Urothelium cell line (cell line): ENCODE measurements at places on chromosomes 5 and 9.

DNA sequence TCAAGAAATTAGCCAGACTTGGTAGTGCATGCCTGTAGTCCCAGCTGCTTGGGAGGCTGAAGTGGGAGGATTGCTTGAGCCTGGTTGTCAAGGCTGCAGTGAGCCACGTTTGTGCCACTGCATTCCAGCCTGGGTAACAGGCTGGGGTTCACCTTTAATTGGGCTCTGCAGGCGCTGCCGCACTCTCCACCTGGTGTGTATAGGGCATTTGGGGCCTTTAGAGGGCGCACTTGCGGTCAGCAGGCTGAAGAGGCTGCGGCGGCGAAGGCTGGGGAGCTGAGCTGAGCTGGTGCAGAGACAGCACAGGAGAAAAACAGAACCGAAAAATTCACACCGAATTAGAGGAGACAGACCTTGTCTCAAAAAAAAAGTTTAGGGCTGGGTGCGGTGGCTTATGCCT lies 31.2 kb downstream of the CDK7 start:
- no peak for DNase-seq

DNA sequence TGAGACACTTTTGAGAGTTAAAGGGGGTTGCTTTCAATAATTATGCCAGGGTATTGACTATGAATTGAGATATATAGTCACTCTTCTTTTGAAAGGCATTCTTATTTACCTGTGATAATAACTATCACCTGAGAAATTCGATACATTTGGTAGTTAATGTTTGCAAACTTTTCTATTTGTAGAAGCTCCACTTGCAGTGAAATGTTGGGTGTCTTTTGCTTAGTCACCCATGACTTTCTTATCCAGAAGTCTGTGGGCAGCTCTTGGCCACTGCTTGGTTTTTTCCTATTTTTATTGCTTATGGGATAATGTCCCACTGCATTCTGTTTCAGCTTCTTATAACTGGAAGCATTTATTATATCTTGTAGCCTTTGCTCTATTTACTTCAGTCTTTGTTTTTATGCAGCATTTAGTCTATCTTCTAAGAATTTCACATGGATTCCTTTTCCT lies 3.9 kb downstream of the MACIR start:
- DNase-seq: no peak

DNA sequence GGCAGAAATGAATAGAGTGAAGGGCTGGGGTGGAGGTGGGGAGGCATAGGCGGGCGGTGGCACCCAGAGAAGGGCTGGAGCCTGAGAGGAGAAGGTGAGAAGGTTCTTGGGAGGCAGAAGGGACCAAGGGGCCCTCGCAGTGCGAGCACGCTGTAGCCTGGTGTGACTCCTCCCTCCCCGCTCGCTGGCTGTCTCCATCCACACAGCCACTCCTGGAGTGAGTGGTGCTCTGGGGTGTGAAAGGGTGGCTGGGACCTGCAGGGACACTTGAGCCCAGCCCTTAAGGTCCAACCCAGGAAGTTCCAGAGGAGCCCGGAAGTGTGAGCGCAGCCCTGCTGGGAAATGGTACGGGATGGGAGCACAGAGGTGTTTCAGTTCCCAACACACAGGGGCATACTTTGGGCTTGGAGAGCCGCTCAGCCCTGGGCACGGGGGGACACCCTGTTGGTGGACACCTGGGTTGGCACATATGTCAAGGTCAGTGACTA lies 9.3 kb upstream of the SCGB3A1 start:
- DNase-seq: no peak

DNA sequence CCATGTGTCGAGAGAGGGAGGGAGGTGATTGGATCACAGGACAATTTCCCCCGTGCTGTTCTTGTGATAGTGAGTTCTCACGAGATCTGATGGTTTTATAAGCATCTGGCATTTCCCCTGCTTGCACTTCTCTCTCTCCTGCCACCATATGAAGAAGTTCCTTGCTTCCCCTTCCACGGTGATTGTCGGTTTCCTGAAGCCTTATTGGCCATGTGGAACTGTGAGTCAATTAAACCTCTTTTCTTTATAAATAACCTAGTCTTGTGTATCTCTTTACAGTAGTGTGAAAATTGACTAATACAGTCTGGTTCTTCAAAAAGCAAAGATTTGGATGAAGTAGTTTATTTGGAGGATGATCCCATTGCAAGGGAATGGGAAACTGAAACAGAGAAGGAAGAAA lies 11.3 kb upstream of the MIER3 start:
- DNase-seq: no peak

DNA sequence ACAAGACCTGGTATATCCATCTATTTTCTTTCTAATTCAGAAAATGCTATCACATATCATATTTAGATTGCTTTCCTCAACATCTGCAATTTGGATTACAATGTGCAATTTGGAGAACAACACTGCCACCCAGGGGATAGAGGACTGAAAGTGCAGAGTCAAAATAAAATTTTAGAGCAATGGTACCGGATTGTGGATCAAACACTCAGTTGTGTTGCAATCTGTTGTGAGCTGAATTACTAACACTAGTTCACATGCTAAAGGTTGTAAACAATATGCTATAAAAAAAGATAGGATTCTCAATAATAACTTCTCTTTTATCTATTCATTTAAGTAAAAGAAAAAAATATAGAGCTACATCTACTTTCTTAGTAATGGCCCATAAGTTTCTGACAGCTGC lies 11.9 kb upstream of the SRFBP1 start:
- peak; percentile 23 for DNase-seq

DNA sequence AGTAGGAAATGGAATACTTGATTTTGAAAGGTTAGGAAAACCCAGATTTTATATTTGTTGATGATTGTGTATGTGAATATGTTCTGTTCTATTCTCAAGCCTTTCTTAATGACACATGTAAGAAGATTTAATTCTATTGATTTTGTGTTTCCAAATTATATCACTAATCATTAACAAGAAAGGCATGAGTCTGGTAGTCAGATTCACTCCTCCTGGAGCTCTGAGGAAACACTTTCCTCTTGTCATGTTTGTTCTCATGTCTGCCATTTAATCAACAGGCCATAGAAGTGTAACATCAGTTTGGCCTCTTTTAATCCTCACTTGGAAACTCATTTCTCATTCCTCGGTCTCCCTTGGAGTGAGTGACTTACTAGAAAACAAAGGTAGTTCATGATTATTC lies 40.6 kb upstream of the F2R start:
- no peak for DNase-seq

- no peak for DNase-seq
Measured at GRCh38 chr9:3401221-3401954, 124.4 kb downstream of the RFX3 start.

- no peak for DNase-seq
Measured at GRCh38 chr5:96624596-96624995, 37.6 kb upstream of the CAST start.

GRCh38 chr5:53087171-53087570 lies 22.4 kb downstream of the MOCS2 start:
- DNase-seq: no peak

DNA sequence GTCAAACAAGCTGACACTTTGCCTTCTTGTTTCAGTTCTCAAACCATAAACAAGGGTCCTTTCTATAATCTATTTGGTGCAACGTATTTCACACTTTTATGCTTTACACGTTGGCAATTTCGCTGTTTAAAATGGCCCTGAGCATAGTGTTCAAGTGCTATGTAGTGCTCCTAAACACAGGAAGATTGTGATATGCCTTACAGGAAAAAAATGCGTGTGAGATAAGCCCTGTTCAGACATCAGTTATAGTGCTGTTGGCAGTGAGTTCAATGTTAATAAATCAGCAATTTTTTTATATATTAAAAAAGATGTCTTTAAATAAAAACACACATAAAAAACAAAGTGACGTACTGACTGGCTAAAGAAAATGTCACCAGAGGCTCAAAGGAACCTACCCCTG lies 23.9 kb downstream of the CLINT1 start:
- DNase-seq: no peak

DNA sequence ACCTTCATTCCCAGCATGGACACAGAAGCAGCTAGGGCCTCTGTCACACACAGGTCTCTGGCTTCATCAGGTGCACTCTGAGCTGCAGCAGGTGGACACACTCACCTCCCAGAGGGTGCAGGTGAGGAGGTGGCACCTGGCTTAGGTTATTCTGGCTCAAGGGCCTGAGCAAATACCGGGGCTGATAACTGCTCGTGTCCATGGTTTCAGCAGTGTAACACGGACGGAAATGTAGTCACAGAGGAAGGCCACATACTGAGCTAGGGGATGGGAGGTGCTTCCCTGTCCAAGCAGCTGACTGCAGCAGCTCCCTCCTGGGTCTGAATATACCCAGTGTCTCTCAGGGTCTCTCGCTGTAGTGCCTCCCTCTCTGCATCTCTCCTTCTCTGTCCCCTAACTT lies 5.7 kb downstream of the PHF2 start:
- DNase-seq: no peak

DNA sequence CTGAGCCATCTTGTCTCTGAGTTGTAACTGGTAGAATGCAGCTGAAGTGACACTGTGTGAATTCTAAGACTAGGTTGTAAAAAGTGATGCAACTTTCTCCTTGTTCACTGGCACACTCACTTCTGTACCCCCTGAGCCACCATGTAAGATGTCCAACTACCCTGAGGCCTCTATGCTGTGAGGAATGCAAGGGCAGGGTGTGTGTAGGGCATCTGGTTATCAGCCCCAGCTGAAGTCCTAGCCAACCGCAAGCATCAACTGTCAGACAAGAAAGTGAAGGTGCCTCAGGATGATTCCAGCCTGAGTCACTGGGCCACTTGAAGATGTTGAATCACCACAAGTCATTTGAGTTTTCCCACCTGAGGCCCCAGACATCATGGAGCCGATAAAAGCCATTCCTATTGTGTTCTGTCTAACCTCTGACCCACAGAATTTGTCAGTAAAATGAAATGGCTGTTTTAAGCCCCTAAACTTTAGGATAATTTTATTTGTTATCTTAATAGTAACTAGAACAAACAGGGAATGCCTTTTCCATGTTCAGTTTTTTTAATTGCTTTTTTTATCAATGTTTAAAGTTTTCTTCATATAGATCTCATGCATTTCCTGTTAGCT lies 18.7 kb upstream of the RHOBTB3 start:
- DNase-seq: peak; percentile 91

DNA sequence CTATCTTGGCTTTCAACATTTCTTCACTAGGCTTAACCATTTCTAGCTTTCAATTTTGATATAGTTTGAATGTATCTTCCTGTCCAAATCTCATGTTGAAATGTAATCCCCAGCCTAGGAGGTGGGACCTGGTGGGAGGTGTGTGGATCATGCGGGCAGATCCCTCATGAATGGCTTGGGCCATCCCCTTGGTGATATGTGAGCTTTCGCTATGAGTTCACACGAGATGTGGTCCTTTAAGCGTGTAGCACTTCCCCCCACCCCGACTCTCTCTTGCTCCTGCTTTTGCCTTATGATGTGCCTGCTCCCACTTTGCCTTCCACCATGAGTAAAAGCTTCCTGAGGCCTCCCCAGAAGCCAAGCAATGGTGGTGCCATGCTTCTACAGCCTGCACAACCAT lies 40.6 kb downstream of the PHAX start:
- DNase-seq: no peak

DNA sequence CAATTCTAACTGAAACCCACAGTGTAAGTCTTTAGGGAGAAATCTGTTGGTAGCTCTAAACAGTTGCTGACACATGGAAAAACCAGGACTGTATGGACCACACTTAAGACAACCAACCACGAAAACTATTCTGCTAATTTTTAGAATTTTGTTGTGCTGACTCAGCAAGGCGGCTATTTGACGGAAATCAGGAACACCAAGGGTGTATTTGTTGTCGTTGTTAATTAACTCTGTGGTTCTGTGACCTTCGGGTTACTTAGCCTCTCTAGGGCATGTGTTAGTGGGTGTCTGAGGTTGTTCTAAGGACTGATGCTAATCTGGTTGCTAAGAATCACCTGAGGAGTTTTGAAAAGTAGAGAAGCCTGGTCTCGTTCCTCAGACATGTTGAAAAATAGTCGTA lies 79.2 kb downstream of the ATP10B start:
- DNase-seq: no peak

DNA sequence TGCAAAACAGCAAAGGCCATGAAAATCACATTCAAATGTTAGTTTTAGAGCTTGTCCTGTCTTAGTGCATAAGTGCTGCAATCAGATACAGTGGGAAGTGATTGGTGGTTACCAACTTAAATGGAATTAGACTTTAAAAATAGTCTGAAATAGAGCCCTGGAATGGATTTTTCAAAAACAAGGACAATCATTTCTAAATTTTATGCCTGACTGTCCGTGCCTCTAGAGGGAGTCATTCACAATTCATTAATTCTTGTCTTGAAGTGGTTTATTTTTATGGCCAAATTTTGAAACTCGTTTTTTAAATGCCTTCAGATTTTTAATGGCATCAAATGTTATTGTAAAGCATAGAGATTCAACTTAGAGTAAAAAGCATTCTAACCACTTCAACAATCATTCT lies 561.8 kb upstream of the DAB2 start:
- DNase-seq: no peak

- no peak for DNase-seq
Measured at GRCh38 chr9:26471261-26471660, 421.3 kb downstream of the CAAP1 start.

GRCh38 chr9:89213396-89213880 lies 34.8 kb upstream of the SHC3 start:
- no peak for DNase-seq

- no peak for DNase-seq
Measured at GRCh38 chr9:87068177-87068840, 121.0 kb upstream of the GAS1 start.

GRCh38 chr5:118614731-118615456 lies 373.5 kb downstream of the DTWD2 start:
- no peak for DNase-seq

DNA sequence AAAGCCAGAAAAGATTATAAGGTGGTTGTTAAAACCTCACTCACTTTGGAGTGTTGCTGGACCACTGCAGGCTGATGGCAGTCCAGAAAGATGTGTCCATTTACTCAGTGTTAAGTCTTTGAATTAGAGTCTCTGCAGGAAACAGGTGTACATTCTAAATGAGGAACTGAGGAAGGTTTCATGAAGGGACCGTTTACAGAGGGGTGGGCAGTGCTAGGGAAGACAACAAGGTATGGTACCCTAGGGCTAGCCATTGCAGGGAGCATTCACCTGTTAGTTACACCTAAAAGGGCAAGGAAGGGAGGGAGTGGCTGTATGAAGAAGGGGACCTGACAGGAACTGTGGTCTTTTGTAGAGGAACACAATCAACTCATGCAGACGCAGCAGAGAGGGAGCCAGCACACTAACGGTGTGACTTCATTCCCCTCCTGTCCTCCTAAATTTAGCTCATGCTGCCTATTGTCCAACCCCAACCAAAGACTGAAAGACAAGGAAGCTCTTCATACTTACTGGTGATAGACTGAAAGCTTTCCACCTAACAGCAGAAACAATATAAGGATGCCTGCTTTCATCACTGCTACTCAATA lies 32.2 kb upstream of the PAX5 start:
- no peak for DNase-seq

- DNase-seq: no peak
Measured at GRCh38 chr5:105501315-105501714, 1938.7 kb upstream of the NUDT12 start.

GRCh38 chr9:33676746-33677505 lies 118.4 kb upstream of the PRSS3 start:
- peak; percentile 50 for DNase-seq

GRCh38 chr5:67870662-67871061 lies 344.9 kb upstream of the PIK3R1 start:
- no peak for DNase-seq
